NCI-H524 (cell line): ENCODE measurements at places on chromosomes 4 and X.

DNA sequence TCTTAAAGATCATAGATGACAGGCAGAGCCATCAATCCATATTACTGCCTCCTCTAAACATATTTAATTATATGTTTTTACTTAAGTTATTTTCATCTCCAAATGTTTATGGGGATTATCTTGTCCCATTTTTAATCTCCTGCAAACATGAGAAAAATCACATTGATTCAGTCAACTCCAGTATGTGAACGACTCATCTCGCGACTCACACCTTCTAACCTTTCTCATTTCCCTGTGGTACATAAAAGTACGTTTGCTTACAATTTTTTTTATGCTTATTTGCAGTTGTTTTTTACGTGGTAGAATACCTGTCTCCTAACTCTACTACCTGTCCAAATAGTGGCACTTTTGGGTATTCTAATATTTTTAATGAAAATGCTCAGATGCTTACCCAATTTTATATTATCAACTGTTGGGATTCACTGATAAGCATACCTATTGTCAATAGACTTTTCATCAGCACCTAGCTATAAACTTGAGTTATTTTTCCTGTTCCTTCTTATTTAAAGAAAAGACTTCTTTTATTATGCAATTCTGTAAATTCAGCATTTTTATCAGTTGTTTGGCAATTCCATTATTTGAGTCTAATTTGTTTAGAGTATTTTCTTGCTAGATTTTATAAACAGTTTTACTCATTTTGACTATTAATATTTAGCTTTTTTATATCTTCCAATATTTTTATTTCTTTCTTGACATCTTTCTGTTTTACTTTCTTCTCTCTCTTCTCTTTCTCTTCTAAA, 276.6 kb downstream of the ANK2 start:
- DNase-seq: no peak

GRCh38 chrX:16239211-16239610, 71.9 kb downstream of the MAGEB17 start:
- DNase-seq: no peak

- DNase-seq: no peak
Measured at GRCh38 chrX:3181846-3182245, 140.6 kb downstream of the ARSF start.

GRCh38 chr4:131427000-131427399, 1722.1 kb upstream of the PCDH10 start:
- DNase-seq: no peak

DNA sequence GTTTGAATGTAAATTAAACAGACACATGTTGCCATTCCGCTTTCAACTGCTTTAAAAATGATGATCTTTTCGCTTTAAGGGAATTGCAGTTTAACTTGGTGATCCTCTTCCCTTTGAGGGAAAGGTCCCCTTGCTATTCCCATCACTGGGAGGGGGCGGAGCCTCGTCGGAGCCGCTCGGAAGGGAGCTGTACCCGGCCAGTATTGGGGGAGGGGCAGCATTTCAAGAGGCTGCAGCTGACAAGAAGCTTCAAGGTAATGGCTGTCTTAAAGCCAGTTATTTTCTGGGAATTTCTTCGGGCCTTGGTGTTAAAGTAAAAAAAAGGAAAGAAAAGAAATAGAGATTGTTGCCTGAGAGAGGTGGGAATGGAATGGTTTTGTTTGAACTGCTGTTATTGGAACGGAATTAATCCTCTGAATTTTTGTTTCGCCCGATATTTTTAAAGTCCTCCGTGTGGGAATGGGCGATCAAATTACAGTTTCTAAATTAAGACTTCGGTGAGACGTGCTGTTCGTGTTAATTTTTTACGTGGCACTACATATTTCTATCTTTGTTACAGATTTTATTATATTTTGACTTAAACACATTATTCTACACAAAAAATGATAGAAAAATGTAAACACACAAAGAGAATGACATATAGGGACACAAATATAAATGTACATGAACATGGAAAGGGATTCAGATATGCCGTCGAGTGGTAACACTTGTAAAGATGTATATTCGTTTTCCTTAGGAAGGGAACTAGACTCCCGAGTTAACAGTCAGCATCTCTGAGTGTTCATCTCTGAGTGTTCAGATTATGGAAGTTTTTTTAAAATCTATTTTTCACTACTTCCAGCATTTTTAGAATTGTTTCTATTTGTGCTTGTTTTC, 9.2 kb downstream of the PWWP3B start:
- peak; percentile 82 for DNase-seq

DNA sequence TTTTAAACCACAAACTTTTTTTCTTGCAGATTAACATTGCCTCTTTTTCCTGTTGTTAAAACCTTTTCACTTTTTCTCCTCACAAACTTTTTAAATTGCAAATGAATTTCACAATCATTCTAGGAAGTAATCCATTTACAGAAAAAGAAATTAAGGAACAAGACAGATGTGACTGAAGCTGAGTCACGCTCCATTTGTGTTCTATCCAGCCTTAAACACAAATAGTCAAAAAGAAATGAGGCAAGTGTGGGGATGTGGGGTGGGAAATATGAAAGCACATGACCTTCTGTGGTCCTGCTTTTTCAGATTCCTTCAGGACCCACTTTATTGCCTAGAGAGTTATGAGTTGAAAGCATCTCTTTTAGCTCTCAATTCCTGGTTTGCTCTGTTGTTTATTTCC, 197.0 kb downstream of the ADGRL3 start:
- DNase-seq: no peak

DNA sequence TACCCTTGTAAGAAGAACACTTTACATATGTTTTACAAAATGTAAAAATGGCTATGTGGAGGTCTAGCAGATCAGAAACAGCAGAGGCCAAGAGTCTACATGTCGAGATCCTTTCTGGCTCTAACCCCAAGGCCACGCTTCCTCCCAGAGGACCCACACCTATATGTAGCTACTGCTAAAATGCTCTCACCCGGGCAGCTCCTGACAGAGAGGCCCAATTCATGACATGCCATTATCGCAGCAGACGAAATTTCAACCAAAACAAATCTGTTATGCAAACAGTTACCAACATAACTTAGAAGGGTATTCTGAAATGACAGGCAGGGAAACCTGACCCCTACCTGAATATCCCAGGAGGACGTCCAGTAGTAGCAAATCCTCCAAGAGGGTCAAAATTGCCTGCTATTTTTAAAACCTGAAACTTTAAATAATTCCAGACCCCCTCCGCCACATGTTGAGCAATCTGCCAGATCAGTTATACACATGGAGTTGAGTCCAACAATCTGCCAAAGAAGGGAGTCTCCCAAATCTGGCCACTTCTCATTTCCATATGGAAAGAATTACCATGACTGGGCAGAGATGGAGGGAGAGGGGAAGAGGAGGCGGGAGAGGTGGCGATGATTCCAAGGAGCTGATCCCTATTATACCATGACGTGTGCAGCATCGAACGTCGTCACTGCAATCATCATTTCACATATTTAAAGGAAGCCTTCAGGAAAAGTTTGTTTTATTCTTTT, 192.9 kb upstream of the TBL1X start:
- DNase-seq: peak; percentile 96

DNA sequence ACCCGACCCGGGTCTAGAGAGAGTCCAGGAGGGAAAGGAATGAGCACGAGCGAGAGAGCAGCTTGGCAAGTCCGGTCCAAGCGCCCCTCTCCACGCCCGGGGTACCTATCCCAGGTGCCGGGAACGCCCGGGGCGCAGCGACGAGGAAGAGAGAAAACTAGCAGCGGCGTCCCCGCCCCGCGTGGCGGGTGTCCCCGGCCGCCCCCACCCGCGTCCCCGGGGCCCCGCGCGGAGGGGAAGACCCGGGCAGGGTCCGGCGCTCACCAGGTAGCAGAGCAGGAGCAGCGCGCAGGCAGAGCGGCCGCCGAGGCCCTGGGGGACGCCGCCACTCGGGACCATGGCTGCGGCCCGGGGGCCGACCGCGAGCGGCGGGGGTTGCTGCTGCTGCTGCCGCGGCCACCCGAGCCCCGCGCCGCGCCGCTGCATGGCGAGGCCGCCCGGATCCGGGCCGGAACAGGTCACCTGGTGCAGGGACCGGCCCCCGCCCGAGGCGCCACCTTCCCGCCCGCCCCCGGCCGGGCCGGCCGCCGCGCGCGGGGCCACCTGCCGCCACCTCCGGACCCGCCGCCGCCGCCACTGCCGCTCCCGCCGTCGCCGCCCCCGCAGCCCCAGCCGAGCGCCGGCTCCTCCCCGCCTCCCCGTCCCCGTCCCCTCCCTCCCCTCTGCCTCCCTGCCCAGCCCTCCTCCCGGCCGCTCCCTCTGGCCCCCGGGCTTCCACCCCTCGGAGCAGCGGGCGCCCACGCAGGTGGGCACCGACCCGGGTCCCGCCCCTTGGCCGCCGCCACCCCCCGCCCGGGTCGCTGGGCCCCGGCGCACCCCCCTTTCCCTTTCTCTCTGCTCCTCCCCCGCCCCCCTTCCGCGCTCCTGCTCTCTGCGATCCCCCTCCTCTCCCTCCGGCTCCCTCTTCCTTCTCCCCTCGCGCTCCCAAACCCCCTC, at the start of gene SEL1L3:
Gene SEL1L3 (minus strand): TSS at position 578 of the 936 bp plus-strand sequence. CDS start 152 bp downstream, at position 426.
- peak; percentile 35 for DNase-seq

GRCh38 chr4:128328106-128328505, 40.5 kb upstream of the PGRMC2 start:
- no peak for DNase-seq

- no peak for DNase-seq
Measured at GRCh38 chr4:108333353-108333942, 164.7 kb upstream of the LEF1 start.

GRCh38 chr4:74615411-74615810, 170.5 kb downstream of the AREG start:
- DNase-seq: peak; percentile 33

GRCh38 chr4:38949411-38950051, 81.9 kb downstream of the FAM114A1 start:
- DNase-seq: no peak

DNA sequence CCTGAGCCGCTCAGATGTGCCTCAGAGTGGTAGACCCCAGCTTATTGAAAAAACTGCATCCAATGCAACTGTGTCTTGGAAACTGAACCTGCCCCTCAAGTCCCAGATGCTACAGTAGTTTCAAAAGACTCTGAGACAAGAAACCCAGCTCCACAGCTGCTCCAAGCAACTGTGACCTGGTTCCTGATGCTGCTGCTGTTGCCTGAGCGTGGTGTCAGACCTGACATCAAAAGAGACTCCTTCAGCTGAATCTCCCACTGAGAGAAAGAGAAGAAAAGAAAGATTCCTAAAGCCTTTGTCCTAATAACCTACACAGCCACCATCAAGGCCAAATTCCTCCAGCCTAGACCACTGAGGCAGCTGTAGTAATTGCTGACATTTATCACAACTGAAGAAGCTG, 630.1 kb downstream of the STIM2 start:
- DNase-seq: no peak

- no peak for DNase-seq
Measured at GRCh38 chrX:72715546-72715945, 1.4 kb upstream of the PHKA1 start.

GRCh38 chrX:19855700-19856381, 31.6 kb downstream of the SH3KBP1 start:
- no peak for DNase-seq

GRCh38 chr4:168587411-168588125, 90.7 kb downstream of the PALLD start:
- DNase-seq: no peak

GRCh38 chr4:37812713-37813112, 13.8 kb upstream of the PGM2 start:
- DNase-seq: no peak

DNA sequence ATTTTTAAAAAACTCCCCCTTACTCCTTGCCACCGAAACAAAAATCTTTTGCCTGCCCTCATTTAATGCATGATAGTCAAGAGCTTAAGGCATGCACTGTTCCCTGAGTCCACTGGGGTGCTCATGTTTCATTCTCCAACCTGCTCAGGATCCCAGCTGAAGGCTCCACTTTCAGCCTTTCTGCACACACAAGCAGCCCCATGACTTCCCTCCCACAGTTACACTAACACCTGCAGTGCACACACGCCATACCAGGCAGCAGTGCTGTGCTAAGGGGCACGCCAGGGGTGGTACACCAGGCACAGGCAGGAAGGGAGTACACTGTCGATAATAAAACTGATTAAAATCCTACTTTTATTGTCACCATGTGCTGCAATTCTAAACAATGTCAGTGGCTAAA, 385.2 kb downstream of the BMPR1B start:
- DNase-seq: no peak

DNA sequence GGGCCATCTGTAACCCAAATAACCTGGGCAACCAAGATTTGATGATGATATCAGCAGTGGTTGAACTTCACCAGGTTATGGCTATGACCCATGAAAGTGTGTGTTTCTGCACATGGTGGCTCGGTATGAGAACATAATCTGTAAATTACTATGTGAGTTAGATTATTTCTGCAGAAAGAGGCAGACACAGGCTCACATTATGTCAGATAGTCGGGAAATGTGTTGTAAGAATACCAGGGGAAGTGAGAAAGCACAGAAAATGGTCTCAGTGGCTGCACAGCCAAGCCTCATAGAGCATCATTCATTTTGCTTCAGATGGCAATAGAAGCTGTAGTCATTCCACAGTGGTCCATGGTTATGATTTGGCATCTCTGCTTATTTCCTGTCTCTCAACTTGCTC, 63.0 kb upstream of the RBPJ start:
- no peak for DNase-seq

GRCh38 chr4:120960656-120961267, 38.2 kb upstream of the PRDM5 start:
- no peak for DNase-seq

DNA sequence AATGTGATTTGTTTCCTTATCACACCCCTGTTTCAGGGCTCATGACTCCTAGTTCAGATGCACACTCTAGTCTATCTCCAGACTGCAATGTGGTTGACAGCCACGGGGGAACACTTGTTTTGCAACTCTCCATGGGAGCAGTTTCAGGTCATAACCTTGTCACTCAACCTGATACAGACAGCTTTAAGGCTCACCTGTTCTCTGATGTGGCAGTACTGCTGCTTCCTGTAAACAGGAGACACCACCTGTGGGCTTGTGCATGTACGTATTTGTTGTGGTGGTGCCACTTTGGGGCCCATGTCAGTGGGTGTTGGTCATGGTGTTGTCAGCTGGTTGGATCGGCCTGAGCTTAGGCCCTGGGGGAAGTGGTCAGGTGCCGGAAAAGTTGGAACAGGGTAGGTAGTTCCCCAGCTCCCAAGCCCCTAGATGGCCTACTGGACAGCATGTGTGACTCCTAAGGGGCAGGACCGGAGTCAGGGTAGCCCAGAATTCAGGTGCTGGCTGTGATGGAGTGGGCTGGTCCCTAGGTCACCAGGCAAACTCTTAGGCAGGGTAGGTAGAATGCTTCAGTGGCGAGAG, 46.2 kb downstream of the FAM9B start:
- DNase-seq: no peak

- DNase-seq: no peak
Measured at GRCh38 chr4:11098461-11098860, 330.2 kb downstream of the HS3ST1 start.

- DNase-seq: no peak
Measured at GRCh38 chr4:130486186-130486585, 1390.2 kb downstream of the C4orf33 start.

DNA sequence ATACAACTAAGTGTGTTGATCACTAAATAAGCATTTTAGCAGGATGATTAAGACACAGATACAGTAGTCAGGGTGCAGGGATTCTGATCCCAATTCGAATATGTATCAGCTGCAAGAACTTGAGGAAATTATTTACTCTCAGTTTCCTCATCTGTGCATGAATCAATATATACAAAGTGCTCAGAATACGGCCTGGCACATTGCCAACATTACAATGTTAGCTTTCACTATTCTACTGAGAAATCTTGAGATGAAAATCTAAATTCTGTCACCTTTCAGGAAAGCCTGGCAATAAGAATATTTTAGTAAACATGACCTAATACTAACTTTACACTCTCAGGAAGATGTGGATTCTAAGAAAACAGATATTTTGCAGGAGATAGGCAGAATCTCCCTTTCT, 1001.6 kb upstream of the IGFBP7 start:
- no peak for DNase-seq

GRCh38 chr4:118745357-118745756, 60.2 kb downstream of the METTL14 start:
- no peak for DNase-seq
